Germinal center (tissue), 1 donor: ENCODE measurements at places on chromosomes 6 and 20.

- no peak for DNase-seq
These were observed 50.4 kb downstream of the RIN2 start for GRCh38 chr20:19808498-19808897.

- DNase-seq, result no peak
These were observed 78.8 kb downstream of the ASXL1 start for GRCh38 chr20:32436968-32437367.

GRCh38 chr6:145824344-145824743 lies 9.7 kb upstream of the FBXO30 start:
- no peak for DNase-seq

- no peak for DNase-seq
These were observed 22.8 kb downstream of the SCML4 start for GRCh38 chr6:107801173-107801886.

DNA sequence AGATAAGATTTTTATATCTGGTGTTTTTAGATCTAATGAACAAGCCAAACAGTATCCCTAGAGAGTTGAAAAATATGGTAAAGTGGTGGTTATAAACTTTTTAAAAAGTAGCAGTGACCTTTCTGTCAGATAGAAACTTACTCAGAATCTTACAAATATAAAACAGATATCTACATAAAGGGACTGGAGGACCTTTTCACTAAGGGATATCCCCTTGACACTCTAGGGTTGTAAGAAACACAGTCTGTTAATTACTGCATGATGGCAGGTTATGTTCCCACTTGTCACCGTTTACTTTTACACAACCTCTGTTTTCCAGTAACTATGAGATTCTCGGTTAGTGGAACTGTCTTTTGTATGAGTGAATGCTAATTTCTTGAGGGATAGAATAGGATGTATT lies 11.5 kb downstream of the CFAP206 start:
- DNase-seq, result no peak

DNA sequence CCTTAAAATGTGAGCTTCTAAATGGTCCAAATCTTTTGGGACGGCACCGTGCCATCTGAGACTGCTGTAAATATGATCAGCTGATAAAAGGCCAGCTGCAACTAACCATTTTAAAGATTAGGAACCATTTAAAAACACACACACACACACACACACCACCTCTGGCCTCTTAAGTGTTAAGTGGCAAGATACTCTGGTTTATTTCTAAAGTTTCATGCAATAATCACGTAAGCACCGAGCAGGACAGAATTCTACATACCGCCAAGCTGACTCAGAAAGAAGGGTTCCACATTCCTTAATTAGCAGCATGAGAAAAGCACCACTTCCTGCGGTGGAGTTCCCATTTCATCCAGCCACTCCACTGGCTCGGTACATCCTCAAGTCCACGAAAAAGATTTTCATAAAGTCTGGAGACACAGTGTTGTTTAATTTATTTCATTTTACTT lies 17.8 kb upstream of the ZNF217 start:
- DNase-seq, result no peak

DNA sequence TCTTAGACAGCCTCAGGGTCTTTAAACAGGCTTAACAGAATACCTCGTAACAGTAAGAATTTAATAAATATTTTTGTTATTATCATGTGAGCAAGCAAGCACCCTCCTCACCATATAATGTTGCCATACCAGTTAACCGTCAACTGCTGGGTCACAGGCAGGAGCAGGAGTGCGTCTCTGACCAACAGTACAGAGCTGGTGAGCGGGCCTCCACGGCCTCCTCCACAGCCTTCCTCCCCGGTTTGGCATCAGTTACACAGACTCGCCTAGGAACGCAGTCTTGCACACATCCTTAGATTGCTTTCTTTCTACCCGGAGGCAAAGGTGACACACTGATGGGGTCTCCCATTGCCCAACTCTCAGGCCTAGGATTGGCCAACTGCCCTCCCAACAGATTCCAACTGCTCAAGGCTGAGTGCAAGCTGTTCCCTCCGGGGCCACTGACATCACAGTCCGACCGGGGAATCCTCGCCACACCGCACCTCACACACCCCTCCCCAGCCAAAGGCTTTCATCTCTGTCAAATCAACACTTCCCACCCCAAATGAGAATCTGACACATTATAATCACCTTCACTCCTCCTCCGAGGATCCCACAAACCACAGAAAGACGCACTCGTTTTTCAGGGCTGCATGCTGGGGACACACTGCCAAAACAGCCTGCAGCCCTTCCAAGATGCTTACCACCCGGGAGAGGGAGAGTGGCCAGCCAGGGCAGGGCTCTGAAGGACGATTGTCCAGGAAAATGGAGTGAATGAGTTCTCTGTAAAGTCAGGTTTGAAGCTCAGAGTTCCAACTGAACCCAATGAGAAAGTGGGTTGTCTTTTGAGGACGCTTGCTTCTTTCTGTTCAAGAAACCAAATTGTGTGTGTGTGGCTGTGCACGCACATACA lies 63.2 kb downstream of the PDE10A start:
- no peak for DNase-seq

DNA sequence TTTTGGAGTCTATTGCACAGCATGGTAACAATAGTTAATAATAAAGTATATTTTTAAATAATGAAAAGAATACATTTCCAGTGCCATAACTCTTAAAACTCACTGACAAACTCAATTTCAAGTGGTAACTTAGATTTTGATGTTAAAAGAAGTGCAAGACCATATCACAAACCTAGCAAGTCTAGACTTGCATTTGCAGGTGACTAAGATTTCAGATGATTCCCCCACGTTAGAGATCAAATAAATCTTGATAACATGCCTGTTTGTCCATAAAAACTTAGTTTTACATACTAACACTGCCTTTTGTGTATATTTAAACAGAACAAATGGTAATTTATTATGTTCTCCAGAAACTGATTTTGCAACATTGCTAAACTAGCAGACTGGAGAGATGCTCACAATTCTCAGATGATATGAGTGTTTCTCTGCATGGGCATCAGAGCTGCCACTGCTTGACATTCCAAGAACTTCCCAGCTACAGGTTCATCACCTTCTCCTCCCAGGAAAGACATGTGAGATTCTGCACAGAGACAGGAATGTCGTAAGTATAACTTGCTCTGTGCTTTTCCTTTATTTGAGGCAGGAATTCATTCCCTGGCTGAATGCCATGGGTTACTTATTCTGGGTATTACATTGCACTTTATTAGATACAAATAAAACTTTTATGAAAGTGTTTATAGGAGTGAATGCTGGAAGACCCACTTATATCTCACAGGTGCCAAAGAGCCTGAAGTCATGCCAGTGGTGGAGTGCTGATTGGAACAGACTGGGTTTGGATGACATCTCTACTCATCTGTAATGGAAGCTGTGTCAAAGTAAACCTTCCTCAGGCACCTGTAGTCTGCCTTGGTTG lies 160.2 kb upstream of the FOXA2 start:
- no peak for DNase-seq

GRCh38 chr6:143961886-143962878 lies 45.9 kb downstream of the PLAGL1 start:
- DNase-seq, result no peak

DNA sequence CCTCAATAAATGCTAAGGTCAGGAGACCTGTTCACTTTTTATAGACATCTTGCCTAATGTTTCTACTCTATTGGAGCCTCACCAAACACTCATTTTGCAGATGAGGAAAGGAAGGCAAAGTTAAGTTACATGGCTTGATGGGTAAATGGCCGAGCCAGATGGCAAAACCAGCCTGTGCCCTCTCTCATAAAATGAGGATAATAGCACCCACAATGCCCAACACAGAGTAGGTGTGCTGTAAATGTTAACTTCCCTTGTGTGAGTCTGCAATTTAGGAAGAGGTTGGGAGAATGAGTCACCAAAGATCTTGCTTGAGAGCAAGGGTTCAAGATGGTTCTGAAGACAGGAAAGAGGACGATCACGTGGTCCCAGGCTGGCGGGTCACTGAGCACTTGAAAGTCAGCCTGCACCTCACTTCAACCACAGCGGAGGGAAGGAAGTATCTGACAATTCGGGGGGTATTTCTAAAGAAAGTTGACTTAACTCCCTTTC lies 3.3 kb downstream of the KCNK5 start:
- no peak for DNase-seq

DNA sequence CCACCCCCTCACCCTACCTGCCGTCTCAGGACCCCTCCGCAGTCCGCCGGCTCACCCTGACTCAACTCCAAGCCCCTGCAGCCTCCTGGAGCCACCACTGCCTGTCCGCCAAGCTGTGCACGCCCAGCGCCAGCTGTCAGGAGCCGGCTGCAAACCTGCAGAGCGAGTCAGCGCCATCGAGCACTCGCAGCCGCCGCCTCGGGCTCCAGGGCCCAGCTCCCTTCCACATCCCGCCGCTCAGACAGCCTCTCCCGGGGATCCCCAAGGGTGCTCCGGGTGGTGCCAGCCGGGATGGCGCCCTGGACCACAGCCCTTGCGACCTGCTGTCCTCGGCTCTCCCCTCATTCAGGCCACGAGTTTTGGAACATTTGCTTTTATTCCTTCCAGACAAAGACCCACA lies 4.3 kb downstream of the TNNC2 start:
- DNase-seq, result no peak

DNA sequence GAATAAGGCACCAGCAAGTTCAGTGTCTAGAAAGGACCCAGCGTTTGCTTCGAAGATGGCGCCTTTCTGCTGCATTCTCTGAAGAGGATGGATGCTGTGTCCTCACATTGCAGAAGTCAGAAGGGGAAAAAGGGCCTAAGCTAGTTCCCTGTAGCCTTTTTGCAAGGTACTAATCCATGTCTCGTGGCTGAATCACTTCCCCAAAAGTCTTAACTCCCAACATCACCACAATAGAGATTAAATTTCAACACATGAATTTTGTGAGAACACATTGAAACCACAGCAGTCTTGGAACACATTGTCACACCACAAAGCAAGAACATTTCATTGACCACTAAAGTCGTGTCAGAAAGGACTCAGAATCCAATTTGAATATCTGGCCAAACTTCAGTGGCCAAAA lies 42.1 kb downstream of the KLHL31 start:
- DNase-seq, result no peak

DNA sequence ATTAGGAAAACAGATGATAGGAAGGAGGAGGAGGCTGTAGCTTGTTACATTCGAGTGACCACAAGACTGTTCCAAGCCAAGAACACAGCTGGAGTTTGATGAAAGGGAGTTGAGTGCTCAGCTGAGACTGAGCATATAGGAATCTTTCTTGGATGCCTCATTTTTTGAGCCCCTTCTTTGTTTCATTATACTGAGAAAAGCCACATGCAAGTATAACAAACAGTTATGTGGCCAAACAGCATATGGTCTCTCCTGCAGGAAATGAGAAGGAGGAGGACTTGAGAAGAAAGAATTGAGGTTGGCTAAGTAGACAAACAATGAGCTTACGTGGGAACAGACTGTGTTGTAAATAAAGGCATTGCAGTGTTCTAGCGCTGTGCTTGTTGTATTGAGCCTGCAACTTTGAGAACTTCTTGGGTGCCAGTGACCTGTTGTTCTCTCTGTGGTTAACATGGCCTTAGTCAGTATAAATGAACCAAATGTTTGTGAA lies 78.3 kb downstream of the AKAP7 start:
- no peak for DNase-seq

GRCh38 chr6:4364172-4364571 lies 228.8 kb upstream of the ECI2 start:
- DNase-seq, result no peak

DNA sequence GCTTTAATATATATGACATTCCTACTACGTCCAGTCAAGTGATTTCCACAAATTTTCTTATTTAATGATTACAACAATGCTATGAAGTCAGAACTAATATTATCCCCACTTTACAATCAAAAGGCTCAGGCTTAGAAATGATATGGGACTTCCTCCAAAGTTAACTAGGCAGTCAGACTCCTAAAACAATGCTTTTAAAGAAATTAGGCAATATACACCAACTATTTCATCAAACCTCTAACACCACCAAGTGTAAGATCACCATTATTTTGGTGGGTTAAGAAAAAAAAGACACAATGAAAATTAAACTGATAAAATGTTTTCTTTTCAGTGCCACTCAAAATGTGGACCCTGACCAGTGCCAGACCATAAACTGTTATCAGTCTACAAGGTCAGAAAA lies 256.1 kb upstream of the RUNX2 start:
- DNase-seq, result no peak

- DNase-seq, result no peak
These were observed 368.2 kb downstream of the SYNE1 start for GRCh38 chr6:152268846-152269442.

DNA sequence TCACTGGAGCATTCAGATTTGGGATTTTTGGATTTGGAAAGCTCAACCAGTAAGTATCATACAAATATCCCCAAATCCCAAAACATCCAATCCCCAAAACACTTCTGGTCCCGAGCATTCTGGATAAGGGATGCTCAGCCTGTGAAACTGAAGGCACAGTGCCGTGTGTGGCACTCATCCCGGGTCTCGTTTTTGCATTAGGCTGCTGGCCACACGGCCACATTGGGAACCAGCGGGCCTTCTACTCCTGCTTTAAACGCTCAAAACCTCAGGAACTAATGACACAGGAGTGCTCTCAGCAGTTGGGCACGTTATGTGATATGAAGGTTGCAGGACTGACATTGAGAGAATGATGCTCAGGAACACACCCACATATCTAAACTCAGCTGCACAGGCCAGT lies 35.6 kb downstream of the PSMG4 start:
- DNase-seq, result no peak

GRCh38 chr6:24323632-24324337 lies 34.1 kb downstream of the DCDC2 start:
- no peak for DNase-seq

DNA sequence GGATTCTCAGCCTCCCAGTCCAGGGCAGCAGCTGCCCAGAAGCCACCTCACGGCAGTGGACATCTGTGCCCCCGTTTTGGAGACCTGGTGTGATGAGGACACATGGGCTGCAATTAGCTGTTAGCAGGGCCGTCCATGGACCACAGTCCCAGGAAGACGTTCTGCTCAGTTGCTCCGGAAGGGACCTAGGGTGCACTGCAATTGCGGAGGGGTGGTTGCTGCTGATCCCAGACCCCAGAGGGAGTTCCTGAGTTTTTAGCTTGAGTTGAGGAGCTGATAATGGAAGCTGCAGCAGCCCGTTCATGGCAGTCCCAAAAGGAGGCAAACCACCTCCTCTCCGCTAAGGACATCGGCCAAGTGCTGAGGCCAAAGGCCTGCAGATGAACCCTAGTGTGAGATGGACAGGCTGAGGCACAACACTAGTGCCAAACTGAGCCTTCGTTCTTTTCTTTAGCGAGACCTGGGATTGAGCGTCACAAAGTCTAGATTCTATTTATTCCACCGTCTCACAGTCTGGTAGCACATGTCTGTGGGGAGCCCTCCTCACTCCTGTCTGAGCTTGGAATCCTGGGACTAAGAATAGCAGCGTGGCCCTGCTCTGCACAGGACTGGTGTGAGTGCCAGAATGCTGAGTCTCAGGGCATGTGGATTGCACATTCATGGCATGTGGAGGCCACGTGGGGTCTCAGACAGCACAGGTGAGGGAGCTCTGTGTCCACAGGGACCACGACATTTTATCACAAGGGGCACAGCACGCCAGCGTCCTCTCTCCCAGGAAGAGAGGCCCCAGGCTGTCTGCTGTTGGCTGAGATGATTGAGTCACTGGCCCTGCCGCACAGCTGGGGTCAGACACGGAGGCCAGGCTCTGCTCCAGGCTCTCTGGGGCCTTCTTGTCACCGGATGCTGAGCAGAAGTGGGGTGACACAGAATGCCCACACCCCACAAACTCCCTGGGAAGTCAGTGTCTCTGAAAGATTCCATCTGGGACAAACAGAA lies 113.4 kb downstream of the PSMB1 start:
- DNase-seq, result no peak

GRCh38 chr6:84809455-84809854 lies 45.1 kb upstream of the TBX18 start:
- no peak for DNase-seq
